ENCODE measurements at places on chromosomes 4 and X.

GRCh38 chrX:125132274-125132673 is 187.4 kb upstream of the TEX13C start:
- DNase-seq = peak; percentile 0

DNA sequence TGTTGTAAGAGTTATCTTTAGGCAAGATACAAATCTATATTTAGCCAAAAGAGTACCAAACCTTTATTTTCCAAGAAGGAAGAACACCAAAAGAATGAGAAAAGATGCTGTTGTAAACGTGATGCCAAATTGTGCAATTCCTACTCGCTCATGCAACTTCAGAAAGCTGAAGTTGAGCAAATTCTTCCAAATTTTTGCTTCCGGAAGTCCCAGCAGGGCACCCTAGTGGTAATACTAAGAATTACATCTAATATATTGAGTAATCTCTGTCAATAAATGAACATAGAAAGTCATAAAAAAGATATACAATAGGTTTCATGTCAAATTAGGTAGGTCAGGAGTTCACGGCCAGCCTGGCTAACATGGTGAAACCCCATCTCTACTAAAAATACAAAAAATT is 36.0 kb upstream of the SMARCAD1 start:
- no peak for DNase-seq

GRCh38 chr4:83581411-83582288 is 45.7 kb downstream of the GPAT3 start:
- DNase-seq = no peak

GRCh38 chr4:117560329-117560728 is 474.0 kb upstream of the NDST3 start:
- DNase-seq = no peak

DNA sequence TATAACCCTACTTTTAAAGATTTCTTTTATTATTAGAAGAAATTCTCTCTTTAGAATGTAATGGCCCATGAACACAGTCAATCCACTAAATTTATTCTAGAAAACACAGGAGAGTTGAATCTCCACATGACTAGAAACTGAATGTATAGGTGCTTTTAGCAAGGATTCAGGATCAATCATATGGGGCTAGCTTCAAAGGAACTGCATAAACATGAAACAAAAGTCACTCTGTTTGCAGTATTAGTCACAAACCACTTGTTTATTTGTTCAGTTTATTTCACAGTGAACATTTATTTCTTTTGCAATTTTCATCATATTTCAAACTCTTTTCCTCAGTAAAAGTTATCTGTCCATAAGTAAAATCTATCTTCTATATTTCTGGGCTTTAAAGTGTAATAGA is 1604.6 kb downstream of the PCDH18 start:
- no peak for DNase-seq

DNA sequence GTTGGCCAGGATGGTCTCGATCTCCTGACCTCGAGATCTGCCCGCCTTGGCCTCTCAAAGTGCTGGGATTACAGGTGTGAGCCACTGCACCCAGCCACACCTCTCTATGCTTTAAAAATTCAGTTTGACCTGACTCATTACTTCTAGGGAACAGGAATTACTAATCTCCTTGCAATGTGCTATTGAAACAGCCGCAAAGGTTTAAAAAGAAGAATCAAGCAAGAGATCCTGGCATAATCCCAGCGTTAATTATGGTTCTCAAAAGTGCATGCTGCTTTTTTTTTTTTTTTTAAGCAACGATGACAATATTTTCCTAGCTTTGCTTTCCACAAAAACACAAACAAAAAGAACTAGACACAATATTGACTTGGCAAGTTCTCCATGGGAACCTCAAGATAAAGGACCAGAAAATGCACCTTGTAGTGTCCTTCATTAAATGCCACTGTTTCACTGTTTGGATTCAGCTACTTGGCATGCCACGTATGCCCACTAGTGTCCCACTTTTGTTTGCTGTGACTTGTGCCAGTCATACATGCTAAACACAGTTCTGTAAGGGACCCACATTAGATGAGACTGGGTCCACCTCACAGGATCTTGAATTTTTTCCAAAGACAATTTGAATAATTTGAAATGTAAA is 112.6 kb upstream of the PPARGC1A start:
- DNase-seq = no peak

DNA sequence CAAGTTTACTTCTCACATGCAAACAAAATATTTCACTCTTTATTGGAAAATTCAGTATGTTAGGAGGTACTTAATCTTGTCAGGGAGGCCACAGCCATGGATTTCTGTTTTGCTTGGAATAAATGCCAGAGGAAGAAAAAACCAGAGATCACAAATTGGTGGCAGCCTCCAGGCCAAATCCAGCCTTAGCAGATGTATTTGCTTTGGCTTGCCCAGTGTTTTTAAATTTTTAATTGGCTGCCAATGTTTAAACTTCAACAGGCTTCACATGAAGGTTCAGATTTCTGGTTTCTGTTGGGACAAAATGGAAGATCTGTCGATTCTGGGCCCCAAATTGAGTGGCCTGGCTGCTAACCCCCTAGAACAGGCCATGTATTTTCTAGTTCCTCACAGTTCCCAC is 19.2 kb downstream of the YY2 start:
- DNase-seq = no peak

DNA sequence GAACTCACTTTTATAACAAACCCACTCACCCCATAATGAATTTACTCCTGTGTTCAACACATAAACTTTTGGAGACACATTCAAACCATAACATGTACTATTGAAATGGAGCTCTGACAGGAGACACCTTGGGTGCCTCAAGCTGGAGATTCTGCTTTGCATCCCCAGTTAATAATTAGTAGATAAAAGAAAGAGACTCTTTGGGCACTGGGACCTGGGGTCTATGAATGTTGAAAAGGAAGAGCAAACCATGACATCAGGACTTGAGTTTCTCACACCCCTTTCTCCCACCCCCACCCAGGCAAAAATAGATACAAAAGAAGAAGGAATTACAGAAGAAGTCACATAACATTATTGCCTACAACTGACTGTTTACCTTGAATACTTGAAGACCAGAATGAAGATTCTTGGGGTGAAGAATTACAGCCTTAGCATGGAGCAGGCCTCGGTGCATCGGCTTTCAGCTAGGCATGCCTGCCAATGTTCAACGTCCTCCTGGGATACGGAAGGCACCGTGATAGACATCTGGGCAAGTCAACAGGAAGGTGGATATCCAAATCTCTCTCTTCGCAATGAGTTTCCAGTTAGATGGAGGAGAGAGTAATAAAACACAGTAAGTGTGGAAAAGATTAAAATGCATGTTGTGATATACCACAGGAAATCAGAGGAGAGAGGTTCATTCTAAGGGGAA is 316.0 kb downstream of the TRIML1 start:
- no peak for DNase-seq

- DNase-seq = no peak
Measured at GRCh38 chrX:49266523-49267445, 2.3 kb upstream of the FOXP3 start.

GRCh38 chrX:47214435-47215077 is 3.9 kb upstream of the CDK16 start:
- DNase-seq = no peak

DNA sequence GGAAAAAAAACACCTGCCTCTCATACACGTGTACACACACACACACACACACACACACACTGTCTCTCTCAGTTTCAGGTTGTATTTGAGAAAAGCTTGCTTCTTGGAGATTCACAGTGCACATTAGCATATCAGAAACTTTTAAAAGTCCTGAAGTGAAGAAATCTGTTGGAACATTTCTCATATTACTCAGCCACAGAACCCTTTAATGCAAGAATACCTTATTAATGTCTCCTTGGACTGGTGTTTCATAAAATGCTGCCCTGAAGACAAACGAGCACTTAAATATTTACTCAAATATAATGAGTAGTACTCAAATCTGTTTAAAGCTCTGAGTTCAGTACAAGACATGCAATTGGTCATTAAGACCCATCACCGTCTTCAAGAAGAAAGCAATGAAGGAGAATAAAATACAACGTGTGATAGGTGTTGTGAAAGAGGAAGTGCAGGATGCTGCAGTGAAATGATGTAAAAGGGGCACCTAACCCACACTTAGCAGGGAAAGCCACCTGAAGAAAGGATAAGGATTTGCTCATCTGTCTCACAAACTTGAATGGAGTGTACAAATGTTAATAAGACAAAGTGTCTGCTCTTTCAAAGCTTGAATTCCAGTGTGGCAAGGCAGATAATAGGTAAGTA is 57.0 kb downstream of the DCLK2 start:
- DNase-seq = no peak

- no peak for DNase-seq
Measured at GRCh38 chr4:85557016-85557901, 82.3 kb downstream of the ARHGAP24 start.

GRCh38 chrX:154090731-154091130 is 6.8 kb downstream of the MECP2 start:
- DNase-seq = no peak

GRCh38 chr4:184217634-184218033 is at the start of gene ENPP6:
TSS of gene ENPP6 (minus strand) at chr4:184217873. CDS start at chr4:184217819, 54 bp downstream.
- DNase-seq = no peak

GRCh38 chrX:115260330-115260729 is 26.4 kb upstream of the LRCH2 start:
- no peak for DNase-seq

- no peak for DNase-seq
Measured at GRCh38 chr4:128924951-128925350, 115.5 kb downstream of the JADE1 start.

DNA sequence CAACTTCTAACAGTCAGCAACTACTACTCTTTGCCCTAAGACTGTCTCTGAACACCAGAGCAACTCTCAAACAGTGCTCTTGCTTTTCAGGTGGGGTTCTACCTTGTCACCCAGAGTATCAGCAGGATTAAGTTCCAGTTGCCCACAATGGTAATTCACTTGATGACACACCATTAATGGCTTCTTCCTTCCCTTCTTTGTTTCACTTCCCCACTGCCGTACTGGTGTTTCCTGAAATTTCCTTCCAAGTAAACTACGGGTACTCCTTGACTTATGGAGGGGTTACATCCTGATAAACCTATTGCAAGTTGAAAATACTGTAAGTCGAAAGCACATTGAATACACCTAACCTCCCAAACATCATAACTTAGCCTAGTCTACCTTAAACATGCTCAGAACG is 36.6 kb upstream of the PDK3 start:
- no peak for DNase-seq

- DNase-seq = no peak
Measured at GRCh38 chr4:73814679-73815078, 21.8 kb upstream of the CXCL6 start.

- no peak for DNase-seq
Measured at GRCh38 chr4:70838204-70838603, 1.5 kb downstream of the GRSF1 start.

DNA sequence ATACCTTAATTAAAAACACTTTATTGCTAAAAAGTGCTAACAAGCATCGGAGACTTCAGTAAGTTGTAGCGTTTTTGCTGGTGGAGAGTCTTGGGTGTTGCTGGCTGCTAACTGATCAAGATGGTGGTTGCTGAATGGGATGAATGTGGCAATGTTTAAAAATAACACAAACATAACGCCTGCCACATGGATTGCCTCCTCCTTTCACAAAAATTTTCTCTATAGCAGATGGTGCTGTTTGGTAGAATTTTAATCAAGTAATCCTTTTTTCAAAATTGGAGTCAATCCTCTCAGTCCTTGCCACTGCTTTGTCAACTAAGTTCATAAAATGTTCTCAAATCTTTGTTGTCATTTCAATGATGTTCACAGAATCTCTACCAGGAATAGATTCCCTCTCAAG is 466.8 kb upstream of the TECRL start:
- no peak for DNase-seq

DNA sequence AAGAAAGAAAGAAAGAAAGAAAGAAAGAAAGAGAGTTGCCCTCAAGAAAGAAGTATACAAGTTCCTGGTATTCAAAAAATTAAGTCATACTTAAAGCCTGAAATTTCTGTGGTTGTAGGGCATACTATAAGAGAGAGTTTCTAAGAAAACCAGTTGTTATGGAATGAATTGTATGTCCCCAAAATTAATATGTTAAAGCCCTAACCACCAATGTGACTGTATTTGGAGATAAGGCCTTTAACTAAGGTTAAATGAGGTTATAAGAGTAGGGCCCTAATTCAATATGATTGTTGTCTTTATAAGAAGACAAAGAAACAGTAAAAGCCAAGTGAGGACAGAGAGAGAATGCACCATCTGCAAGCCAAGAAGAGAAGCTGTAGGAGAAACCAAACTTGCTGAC is 521.1 kb downstream of the CCSER1 start:
- DNase-seq = no peak

GRCh38 chrX:68647156-68647957 is at the start of gene STARD8:
TSS of gene STARD8 (plus strand) at chrX:68647666. CDS start at chrX:68647883, 217 bp downstream.
- no peak for DNase-seq

- no peak for DNase-seq
Measured at GRCh38 chr4:6464842-6465588, 7.4 kb downstream of the PPP2R2C start.

- DNase-seq = no peak
Measured at GRCh38 chr4:167435786-167436185, 201.5 kb upstream of the SPOCK3 start.
